Activated naive CD8-positive, alpha-beta T cell treated with anti-CD3 and anti-CD28 coated beads, Interleukin-2, amount 10 ng/mL, durations not matched to agents 7 days and 5 days (primary cell): ENCODE measurements at places on chromosomes 16 and 17. TPM values are rescaled to one million over a fixed set of nuclear protein-coding genes. Genes with fewer than 3 reads are reported as not detected.

GRCh38 chr17:37607637-37608331 is 1.4 kb downstream of the SYNRG start:
- peak; percentile 60 for DNase-seq

DNA sequence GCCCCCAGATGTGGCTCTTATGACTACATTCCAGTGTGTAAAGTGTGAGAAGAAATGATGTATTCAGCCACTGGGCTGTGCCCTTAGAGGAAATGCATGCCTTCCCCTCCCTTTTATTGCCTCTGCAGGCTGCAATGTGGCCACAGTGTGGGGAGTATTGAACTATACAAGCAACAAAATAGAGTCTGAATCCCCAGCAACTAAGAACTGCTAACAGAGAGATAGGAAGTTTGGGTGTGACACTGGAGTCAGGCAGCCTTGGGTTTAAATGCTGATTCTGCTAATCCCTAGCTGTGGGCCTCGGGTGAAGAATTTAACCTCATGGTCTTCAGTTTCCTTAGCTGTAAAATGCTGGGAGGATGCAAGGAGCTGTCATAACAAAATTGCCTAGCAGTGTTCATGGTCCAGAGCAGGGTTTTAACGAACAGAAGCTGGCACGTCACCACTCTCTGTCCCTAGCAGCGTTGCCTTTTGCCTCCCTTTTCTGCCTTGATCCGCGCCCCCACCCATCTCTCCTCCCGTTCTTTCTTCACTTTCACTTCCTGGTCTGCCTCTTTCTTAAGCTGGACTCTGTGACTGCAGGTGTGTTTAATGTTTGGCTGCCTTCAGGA is 50.3 kb downstream of the KPNA2 start:
- DNase-seq = no peak

DNA sequence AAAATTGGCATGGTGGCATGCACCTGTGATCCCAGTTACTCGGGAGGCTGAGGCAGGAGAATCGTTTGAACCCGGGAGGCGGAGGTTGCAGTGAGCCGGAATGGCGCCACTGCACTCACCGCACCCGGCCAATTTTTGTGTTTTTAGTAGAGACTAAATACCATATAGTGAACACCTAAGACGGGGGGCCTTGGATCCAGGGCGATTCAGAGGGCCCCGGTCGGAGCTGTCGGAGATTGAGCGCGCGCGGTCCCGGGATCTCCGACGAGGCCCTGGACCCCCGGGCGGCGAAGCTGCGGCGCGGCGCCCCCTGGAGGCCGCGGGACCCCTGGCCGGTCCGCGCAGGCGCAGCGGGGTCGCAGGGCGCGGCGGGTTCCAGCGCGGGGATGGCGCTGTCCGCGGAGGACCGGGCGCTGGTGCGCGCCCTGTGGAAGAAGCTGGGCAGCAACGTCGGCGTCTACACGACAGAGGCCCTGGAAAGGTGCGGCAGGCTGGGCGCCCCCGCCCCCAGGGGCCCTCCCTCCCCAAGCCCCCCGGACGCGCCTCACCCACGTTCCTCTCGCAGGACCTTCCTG is at the start of gene HBQ1:
Gene HBQ1, plus strand, starts transcription at position 359 of the 575 bp plus-strand sequence. Its CDS starts 28 bp downstream, at position 387.
- DNase-seq = peak; percentile 70

- no peak for DNase-seq
These were observed 17.7 kb downstream of the PIMREG start for GRCh38 chr17:6461792-6462524.

DNA sequence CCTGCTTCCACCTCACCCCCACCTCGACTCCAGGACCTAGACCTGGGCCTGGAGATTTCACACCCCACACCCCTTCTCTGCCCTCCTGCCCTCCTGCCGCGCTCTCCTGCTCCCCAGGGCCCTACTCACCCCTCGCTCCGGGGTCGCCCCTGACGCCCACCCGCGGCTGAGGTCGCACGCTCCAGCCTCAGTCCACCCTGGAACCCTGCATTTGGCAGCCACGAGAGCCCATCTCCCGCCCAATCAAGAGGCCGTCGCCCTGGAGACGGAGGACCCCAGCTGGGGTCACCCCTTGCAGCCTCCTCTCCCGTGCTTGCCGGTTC is 16.1 kb downstream of the TLE7 start:
- DNase-seq = no peak

GRCh38 chr16:30715750-30716445 is 16.9 kb downstream of the SRCAP start:
- no peak for DNase-seq

DNA sequence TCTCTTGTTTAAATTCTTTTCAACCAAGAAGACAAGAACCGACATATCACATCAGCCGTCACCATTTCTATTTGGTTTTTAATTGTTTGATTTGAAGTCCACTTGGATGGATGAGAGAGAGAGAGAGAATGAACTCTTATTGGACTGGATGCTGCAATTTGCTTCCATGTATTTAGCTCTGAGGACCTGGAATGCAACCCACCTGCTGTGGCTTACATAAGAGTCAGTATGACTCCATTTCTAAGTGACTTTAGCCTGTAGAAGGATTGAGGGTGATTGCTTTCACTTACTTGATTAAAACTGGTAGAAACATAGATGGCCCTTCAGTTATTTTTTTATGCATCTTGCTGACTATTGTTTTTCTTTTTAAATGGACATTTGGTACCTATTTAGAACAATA is 296.1 kb downstream of the CNTNAP4 start:
- no peak for DNase-seq

DNA sequence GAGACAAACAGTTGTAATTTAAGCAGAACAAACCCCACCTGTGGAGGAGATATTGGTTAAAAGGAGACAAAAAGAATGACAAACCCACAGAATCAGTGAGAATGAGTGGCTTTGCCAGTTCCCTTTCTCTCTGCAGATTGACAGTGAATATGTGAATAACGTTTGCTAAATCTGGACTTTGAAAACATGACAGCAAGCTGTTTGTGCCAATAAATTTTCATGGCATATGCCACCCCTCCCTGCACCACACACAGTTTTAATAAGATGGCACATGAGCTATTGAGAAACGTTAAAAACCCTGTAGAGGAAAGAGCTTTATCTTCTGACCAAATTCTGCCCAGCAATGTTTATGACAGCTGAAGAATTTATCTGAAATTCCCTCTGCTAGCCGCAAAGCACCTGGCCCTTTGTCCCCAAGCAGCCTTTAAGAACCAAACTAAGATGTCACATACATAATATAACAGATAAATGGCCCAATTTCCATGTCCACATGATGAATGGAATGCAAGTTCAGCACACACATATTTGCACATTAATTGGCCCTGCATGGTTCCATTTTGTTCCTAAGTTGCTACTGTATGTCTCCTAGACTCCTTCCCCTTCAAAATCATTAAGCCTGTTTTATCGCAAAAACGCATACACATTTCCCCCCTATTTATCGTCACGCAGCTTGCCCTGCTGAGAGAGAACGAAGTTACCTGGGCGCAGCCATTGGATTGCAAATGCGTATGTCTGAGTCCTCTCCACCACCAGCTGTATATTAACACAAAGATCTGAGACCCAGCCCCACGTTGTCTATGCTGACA is 773.5 kb upstream of the EEF2KMT start:
- no peak for DNase-seq

- no peak for DNase-seq
These were observed 9.2 kb downstream of the CCDC42 start for GRCh38 chr17:8735336-8735939.

DNA sequence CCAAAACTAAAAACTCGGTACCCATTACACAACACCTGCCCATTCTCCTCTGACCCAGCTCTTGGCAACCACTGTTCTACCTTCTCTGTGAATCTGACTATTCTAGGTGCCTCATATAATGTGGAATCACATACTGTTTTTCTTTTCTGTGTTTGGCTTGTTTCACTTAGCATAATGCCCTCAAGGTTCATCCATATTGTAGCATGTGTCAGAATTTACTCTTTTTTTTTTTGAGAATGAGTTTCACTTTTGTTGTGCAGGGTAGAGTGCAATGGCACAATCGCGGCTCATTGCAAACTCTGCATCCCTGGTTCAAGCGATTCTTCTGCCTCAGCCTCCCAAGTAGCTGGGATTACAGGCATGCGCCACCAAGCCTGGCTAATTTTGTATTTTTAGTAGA is 59.5 kb upstream of the RBL2 start:
- DNase-seq = no peak

GRCh38 chr16:1082266-1082951 is 9.9 kb downstream of the SSTR5 start:
- DNase-seq = no peak

DNA sequence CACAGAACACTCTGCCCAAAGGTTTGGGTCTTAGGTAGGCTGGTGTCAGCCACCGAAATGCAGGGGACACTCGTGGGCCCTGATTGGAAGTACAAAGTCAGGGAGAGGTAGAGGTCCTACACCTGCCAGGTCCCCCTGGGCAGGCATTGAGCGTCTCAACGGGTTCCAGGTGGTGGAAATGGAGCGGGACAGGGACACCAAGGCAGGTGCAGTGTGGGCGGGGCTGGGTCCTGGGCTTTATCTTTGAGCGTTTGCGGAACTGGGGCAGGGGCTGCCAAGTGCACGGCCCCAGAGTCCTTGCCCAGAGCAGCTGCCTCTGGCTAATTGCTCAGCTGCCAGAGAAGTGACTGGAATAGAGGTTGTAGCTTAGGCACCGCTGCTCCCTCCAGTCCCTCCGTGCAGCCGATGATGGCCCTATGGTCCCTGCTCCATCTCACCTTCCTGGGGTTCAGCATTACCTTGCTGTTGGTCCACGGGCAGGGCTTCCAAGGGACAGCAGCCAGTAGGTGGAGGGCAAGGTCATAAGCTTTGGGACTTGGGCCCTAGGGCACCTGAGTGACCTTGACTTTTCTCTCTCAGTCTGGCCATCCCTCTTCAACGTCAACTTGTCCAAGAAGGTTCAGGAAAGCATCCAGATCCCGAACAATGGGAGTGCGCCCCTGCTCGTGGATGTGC is at the start of gene ZACN:
Gene ZACN, plus strand, starts transcription at position 323 of the 675 bp plus-strand sequence. Its CDS starts 83 bp downstream, at position 406.
- DNase-seq = no peak

GRCh38 chr17:28042721-28043291 is 329 bp downstream of the NLK start:
- no peak for DNase-seq

- peak; percentile 76 for DNase-seq
These were observed 18.6 kb downstream of the C1QTNF1 start for GRCh38 chr17:79042421-79043190.

DNA sequence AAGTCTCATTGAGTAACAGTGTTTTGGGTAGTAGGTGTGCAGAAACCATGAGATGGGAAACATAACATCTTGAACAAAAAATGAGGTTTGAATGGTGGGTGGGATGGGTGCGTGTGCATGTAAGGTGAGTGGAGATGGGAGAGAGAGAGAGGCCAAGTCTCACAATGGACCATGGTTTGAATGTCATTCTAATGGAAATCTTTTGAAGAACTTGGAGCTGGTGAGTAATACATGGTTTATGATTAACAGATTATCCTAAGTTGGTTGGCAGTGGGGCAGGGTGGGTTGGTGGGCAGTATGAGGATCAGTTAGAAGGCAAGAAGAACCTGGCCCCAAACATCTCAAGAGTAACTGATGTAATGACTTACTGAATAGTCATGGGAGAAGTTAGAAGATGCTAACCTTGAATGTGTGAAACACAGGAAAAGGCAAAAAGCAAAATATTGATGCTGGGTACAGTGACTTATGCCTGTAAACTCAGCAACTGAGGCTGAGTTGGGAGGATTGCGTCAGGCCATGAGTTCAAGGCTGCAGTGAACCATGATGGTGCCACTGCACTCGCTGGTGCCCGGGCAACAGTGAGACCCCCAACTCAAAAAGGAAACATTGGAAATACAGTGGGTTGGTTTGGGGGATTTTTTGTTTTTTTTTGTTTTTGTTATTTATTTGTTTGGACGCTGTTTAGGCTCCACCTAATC is 32.7 kb downstream of the ZNF207 start:
- no peak for DNase-seq

DNA sequence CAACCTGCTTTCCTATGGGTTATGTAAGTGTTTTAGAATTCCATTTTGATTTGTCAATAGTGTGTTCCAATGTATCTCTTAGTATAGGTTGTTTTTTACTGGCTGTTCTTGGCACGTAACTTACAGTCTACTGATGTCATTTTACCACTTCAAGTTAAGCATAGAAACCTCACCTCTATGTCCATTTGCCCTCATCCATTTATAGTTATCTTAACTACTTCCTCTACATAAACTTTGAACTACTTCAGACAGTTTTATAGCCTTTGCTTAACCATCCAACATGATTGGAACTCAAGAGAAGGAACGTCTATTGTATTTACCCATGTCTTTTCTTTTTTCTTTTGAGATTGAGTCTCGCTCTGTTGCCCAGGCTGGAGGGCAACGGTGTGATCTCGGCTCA is 64.5 kb upstream of the GNG13 start:
- no peak for DNase-seq

DNA sequence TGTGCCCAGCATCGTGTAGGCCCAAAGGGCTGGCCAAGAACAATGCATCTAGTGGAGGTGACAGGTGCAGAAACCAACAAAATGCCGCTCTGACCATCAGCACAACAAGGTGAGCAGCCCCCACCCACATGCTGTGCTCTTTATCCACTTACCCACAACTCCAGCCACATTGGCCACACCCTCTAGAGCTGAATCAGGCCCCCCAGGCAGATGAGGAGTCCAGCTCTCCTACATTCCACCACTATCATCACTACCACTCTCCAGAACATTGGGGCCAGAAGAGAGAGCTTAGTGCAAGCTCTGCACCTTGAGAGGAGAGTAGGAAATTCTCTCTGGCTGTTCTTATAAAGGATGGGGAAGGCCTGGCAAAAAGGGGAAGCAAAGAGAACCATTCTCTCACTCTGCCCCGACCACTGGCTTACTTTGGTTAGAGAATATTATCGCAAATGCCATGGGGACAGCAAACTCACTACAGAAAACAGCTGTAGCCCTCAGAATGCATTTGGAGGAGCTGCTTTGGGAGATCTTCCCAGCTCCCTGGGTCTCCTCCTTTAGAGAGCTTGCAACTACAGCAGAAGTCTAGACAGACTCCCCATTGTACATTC is 75.0 kb downstream of the TMEM132E start:
- DNase-seq = no peak

Gene KREMEN2
- 0.36 TPM for total RNA-seq

Gene GPR142
- total RNA-seq = not detected

Gene TMEM11
- total RNA-seq = 23.7 TPM

Gene TEX14
- 0.30 TPM for total RNA-seq

Gene MYH8
- total RNA-seq = not detected

Gene CCDC200
- 0.45 TPM for total RNA-seq

Gene DNAH9
- total RNA-seq = not detected

Gene RMI2
- total RNA-seq = 93.0 TPM
